ENCODE measurements at places on chromosomes 4 and X.

DNA sequence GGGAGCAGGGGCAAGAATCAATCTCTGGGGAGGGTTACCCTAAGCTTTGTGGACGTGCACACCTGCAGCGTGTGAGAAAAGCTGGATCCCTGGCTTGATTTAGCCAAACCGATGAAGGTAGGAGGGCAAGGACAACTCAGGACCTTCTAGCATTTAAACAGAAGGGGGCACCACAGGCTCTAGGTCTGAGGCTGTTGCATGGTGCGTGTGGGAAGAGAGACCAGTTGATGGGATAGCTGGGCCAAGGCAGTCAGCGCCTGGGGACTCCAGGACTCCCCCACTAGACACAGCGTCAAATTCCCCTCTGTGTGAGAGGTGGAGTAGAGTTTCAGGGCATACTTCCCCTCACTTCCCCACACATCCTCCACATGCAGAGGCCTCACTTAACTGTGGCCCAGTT, 4.3 kb downstream of the GABRQ start:
- DNase-seq = no peak

- no peak for DNase-seq
Measured at GRCh38 chr4:105651884-105652283, 56.6 kb downstream of the INTS12 start.

DNA sequence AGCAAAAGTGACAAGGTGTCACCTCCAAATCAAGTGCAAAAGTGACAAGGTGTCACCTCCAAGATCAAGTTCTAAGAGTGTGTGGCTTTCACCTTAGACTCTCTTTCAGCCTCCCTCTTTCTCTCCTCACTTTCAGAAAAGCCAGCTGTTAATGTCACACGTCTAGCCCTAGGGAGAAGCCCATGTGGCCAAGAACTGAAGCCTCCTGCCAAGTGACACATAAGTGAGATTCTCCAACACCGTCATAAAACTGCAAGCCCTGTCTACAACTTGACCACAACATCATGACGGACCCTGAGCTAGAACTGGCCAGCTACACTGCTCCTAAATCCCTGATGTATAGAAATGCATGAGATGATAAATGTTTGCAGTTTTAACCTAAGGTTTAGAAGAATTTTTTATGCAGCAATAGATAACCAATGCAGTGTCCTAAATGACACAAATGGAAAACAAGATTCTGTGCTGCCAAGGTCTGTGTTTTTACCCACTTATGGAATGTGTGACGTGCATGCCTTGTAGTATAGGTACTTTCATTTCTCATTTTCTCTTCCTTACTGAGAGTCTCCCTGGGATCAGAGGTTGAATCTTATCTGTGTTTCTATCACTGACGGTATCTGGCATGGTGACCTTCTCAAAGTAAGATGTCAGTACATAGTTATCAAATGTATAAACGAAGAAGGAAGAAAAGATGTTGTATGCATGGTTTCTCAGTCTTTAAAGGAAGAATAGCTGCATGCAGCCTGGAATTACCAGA, 25.0 kb downstream of the NLGN4X start:
- DNase-seq = no peak

GRCh38 chr4:157204634-157205244, 15.8 kb upstream of the GRIA2 start:
- DNase-seq = no peak

DNA sequence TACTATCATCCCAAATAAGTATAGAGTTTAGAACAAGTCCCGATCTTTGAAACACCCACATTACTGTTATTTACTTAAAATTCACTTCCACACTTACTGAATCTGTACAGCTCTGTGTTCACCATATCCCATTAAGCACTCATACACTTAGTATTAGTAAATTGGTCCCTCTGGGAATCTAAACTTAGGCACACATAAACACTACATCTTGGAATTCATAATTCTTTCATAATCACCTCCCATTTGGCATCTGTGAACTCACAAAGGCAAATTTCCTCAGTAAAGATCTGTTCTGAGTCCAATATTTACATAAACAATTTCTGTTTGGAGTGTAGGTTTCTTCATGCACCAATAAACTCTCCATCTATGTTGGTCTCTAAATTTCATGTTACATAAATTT, 52.6 kb upstream of the PPARGC1A start:
- no peak for DNase-seq

DNA sequence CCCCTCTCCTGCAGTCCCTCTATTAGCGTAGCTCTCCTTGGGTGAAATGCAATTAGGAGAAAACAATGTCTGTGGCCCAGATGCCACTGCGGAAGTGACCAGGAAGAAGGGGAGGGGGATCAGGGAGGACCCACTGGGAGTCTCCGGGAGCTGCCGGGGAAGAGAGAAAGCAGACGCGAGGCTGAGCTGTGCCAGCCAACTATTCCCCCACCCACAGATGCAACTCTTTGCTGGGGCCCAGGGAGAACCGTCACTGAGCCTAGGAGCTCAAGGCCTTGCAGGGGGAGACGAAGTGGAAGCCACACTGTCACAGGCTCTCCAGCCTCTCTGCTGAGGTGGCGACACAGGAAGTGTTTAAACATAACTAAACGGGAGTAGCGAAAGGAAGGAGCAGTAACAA, 149.2 kb downstream of the BCOR start:
- DNase-seq = no peak

GRCh38 chr4:98516042-98516440, 142.4 kb downstream of the TSPAN5 start:
- DNase-seq = no peak

DNA sequence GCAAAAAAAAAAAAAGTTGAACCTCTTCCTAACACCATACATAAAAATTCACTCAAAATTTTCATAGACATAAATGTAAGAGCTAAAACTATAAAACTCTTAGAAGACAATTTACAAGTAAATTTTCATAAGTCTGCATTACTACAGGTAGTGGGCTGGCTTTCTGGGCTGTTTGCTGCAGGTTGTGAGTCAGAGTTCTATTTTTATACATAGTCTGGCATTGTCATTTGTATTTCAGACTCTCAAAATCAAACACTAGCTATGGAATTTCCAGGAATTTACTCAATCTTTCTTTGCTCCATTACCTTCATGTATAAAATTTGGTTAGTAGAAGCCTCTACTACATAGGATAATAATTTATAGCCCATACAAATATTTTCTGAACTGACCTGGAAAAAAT, 227.2 kb downstream of the COX18 start:
- no peak for DNase-seq

DNA sequence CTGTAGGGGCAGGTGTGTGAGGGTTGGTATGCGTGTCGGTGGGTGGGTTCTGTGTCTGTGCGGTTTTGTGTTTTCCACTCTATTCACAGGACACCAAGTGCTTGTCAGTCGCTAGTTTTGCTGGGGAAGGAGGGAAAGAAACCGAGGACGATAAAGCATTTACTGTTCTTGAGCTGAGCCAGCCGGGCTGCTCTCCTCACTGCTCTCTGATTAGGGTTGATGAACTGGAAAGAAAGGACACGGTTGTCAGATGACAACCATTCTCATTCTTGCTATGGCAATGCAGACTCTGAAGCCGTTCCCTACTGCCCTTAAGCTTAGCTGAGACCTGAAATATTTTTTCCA, 832 bp downstream of the EGFL6 start:
- DNase-seq = no peak

DNA sequence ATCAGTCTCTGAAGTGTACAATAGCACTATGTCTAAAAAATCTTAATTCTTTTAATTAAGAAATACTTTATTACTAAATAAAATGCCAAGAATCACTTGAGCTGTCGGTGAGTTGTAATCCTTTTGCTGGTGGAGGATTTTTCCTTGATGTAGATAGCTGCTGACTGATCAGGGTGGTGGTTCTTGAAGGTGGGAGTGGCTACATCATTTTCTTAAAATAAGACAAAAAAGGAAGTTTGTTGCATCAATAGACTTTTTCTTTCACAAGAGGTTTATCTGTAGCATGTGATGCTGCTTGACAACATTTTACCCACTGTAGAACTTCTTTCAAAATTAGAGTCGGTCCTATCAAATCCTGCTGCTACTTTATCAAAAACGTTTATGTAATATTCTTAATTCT, 68.8 kb upstream of the ZC4H2 start:
- DNase-seq = no peak

- DNase-seq = no peak
Measured at GRCh38 chr4:31075969-31076368, 355.8 kb downstream of the PCDH7 start.

DNA sequence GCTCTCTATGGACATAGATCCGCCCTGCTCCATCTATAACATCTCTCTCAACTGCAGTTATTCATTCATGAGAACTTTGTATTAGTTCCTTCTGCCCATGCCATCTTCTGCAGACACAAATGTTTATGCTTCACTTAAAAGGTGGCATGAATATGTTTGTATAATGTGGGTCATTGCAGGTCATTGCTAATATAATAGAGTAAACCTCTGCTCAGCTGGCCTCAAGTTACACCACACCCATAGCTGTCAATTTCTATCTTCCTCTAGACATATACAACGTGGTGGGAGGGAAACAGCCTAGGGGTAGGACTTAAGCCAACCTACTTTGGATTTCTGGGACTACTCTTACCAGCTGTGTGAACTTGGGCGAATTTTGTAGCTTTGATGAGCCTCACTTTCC, 129.8 kb downstream of the ATXN3L start:
- no peak for DNase-seq

DNA sequence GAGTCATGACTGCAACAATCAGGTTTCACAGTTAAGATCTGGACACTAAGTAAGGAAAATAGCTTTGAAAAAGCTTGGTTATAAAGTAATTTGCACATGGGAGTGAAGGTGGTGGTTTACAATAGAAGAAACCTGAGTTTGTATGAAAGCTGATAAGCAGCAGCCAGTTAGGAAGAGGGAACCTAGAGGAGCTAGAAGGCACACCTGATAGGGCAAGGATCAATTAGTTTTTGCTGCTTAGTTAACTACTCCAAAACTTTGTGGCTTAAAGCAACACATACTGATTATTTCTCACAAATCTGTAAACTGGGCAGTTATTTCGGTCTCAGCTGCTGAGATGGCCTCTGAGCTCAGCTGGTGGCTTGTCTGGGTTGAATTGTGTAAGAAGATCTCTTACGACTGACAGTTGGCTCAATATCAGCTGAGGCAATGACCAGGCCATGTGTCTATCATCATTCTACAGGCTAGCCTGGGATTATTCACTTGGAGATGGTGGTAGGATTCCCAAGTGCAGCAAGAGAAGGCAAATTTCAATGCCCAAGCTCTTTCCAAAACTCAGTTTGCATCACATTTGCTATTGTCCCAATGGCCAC, 255.0 kb upstream of the PITX2 start:
- no peak for DNase-seq

DNA sequence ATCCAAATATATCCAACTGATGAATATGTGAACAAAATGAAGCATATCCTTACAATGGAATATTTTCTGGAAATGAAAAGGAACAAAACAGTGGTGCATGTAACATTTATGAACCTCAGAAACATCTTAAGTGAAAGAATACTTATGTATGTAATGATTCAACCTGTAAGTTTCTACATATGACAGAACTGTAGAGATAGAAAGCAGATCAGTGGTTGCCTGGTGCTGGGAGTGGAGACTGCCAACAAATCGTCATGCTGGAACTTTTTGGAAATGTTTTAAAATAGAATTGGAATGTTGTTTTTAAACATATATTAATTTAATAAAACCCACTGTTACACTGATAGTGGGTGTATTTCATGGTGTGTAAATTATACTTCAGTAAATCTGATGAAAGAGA, 667.5 kb downstream of the RAPGEF2 start:
- no peak for DNase-seq
